Activated CD4-positive, alpha-beta memory T cell treated with anti-CD3 and anti-CD28 coated beads for 36 hours (primary cell): ENCODE measurements at places on chromosomes 4 and X. TPM values are rescaled to one million over a fixed set of nuclear protein-coding genes. Genes with fewer than 3 reads are reported as not detected.

GRCh38 chr4:129446074-129446473 lies 350.1 kb downstream of the C4orf33 start:
- no peaks in the 10 kb centered on the region for H3K36me3 ChIP-seq
- H3K27me3 ChIP-seq: no peaks in the 10 kb centered on the region
- DNase-seq: no peak

Gene EGFL6
- 0.58 TPM for total RNA-seq

Gene HMGB2
- total RNA-seq: 614 TPM

DNA sequence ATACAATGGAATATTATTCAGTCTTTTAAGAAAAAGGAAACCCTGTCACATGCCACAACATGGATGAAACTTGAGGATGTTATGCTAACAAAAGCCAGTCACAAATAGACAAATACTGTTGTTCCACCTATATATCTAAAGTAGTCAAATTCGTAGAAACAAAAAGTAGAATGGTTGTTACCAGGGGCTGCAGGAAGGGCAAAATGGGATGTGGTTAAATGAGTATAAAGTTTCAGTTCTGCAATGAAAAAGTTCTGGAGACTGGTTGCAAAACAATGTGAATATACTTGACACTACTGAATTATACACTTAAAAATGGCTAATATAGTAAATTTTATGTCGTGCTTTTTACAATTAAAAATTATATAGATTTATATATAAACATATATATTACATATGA lies 12.2 kb downstream of the SPOCK3 start:
- no peaks in the 10 kb centered on the region for H3K4me1 ChIP-seq
- DNase-seq: no peak
- no peak overlapping the region for H3K27ac ChIP-seq
- H3K27me3 ChIP-seq: no peaks in the 10 kb centered on the region

DNA sequence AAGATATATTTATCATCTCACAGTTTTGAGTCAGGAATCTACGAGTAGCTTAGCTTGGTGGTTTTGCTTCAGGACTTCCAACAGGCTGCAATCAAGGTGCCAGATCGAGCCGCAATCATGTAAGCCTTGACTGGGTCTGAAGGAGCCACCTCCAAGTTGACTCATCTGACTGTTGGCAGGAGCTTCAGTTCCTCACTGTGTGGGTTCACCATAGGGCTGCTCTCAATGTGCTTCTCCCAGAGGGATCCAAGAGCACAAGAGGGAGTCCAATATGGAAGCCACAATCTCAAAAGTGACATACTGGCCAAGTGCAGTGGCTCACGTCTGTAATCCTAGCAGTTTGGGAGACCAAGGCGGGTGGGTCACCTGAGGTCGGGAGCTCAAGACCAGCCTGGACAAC lies 26.5 kb downstream of the DCHS2 start:
- peaks cover 13% of the 10 kb centered on the region for H3K27me3 ChIP-seq
- no peaks in the 10 kb centered on the region for H3K36me3 ChIP-seq
- no peaks in the 10 kb centered on the region for H3K4me1 ChIP-seq
- H3K27ac ChIP-seq: no peak overlapping the region

- no peaks in the 10 kb centered on the region for H3K36me3 ChIP-seq
- DNase-seq: no peak
- no peak overlapping the region for H3K27ac ChIP-seq
- H3K4me3 ChIP-seq: no peak overlapping the region
- H3K4me1 ChIP-seq: no peaks in the 10 kb centered on the region
- no peaks in the 10 kb centered on the region for H3K27me3 ChIP-seq
Measured at GRCh38 chr4:70269674-70270073, 27.3 kb downstream of the CSN3 start.

Gene PRDM8
- total RNA-seq: 3.0 TPM

Gene GABRE
- total RNA-seq: not detected

DNA sequence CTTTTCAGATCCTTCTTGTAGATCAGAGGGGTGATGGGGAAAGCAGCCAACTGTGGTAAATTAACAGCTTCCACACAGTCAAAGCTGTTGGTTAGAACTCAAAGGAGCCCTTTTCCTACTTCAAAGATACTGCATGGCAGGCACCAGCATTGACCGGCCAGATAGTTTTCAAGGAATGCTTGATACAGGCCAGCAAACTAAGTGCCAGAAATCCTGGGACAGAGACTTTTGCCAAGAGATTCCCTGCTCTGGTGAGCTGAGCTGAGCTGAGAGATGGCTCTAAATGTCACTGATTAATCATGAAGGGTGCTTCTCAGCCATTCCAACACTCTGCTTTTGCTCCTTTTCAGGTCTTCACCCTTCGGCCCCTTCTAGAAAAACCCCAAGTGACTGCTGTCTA lies 131.6 kb upstream of the MED14 start:
- H3K27ac ChIP-seq: no peak overlapping the region
- no peak for DNase-seq
- peaks cover 9% of the 10 kb centered on the region for H3K4me1 ChIP-seq
- no peaks in the 10 kb centered on the region for H3K36me3 ChIP-seq
- no peak overlapping the region for H3K4me3 ChIP-seq

Gene ARMCX1
- 1.6 TPM for total RNA-seq

Gene RBMXL3
- not detected for total RNA-seq

- no peaks in the 10 kb centered on the region for H3K4me1 ChIP-seq
- DNase-seq: no peak
- H3K4me3 ChIP-seq: no peak overlapping the region
- no peaks in the 10 kb centered on the region for H3K27me3 ChIP-seq
- H3K36me3 ChIP-seq: no peaks in the 10 kb centered on the region
- no peak overlapping the region for H3K27ac ChIP-seq
Measured at GRCh38 chrX:105211066-105211575, 9.4 kb downstream of the TEX13A start.

- H3K4me1 ChIP-seq: peaks cover 48% of the 10 kb centered on the region
- DNase-seq: no peak
- H3K27ac ChIP-seq: no peak overlapping the region
- no peaks in the 10 kb centered on the region for H3K27me3 ChIP-seq
- H3K4me3 ChIP-seq: no peak overlapping the region
- H3K36me3 ChIP-seq: no peaks in the 10 kb centered on the region
Measured at GRCh38 chr4:101258883-101259282, 88.4 kb downstream of the PPP3CA start.

DNA sequence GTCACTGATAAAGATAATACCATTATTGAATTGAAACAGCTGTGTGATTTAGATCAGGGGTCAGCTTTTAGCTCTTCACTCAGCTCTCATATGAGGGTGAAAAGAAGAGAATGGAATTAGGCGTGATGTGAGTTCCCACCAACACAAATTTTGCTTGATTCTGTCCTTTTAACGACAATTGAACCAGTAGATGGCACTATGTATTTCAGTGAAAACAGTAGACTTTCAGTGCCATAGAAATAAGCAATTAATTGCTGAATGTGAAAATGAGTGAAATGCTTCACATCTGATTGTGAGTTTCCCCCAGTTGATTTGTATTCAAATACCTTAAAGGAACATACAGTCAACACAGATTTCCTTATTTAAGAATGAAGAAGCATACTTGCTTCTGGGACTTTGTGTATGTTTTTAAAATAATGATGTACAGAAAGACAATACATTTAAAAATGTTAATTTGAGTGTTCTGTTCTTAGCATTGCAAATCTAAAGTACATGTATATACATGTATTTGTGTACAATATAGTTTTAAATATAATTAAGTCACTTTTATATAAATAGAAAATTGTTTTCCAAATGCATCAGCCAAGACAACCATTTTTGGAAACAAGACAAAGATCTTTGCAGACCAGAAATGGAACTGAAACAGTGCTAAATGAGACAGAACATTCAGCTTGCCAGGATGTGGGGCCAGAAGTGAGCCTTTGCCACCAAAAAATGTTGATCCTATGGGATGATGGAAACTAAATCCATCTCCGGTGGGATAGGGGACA lies 178.8 kb downstream of the SNCA start:
- peaks cover 6% of the 10 kb centered on the region for H3K27me3 ChIP-seq
- DNase-seq: no peak
- peaks cover 4% of the 10 kb centered on the region for H3K4me1 ChIP-seq
- no peak overlapping the region for H3K27ac ChIP-seq
- H3K4me3 ChIP-seq: no peak overlapping the region
- no peaks in the 10 kb centered on the region for H3K36me3 ChIP-seq

Gene ASB5
- total RNA-seq: not detected

Gene MAB21L2
- not detected for total RNA-seq

Gene MAGEA4
- total RNA-seq: not detected

Gene MAP3K15
- 0.69 TPM for total RNA-seq

Gene NXF2
- total RNA-seq: not detected

Gene NDNF
- not detected for total RNA-seq

Gene CRMP1
- not detected for total RNA-seq

Gene ERVMER34-1
- total RNA-seq: 0.17 TPM

Gene P2RY10
- 38.8 TPM for total RNA-seq

DNA sequence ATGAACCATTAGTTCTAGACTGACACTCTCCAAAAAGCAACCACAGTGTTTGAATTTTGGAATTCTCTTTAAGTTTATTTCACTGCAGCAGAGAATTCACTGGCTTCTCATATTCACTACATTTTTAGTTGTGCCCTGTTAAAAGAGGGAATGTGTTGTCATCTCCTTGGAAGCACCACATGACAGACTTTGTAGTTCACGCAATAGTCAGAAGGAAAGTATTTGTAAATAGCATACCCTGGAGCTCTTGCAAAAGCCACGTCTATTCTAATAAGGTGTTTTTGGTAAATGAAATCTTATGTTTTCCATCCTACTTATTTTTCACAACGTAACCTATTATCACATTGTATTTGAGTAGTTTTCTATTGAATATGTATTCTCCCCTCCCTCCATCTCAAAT lies 25.8 kb downstream of the DOCK11 start:
- H3K27ac ChIP-seq: peak overlapping the region; percentile 60
- no peak for DNase-seq
- peaks cover 77% of the 10 kb centered on the region for H3K4me1 ChIP-seq
- H3K27me3 ChIP-seq: no peaks in the 10 kb centered on the region

DNA sequence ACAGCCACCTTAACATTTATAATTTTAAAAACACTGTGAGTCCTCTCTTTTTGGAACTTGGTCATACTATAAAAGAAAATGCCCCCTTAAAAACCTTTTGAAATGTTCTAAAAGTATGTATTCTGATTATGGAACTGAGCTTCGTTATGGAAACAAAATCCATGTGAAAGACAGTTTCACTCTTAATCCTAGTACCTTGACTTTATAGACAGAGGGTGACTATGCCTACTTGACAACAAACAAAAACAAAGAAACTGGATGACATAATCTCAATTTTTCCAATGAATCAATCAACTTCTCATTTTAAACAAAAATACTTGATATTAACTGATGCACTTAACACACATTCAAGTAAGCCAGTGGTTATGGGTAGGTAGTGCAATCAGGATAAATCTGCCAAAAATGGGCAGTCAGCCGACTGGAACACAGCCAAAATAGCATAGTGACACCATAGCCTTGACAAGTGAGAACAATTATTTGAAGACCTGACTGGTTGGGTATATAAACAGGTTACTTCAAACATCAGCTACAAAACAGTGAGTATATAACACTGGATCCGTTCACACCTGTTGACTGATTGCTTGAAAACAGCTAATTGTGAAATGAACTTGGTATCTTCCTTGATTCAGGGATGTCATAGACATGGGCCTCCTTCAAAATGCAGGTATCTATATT lies 265.5 kb downstream of the PPP3CA start:
- H3K4me1 ChIP-seq: no peaks in the 10 kb centered on the region
- H3K36me3 ChIP-seq: peaks cover 11% of the 10 kb centered on the region
- H3K4me3 ChIP-seq: no peak overlapping the region
- no peaks in the 10 kb centered on the region for H3K27me3 ChIP-seq

Gene SMIM10L2A
- total RNA-seq: 0.24 TPM

- no peak for DNase-seq
- no peaks in the 10 kb centered on the region for H3K36me3 ChIP-seq
- no peaks in the 10 kb centered on the region for H3K4me1 ChIP-seq
- H3K27ac ChIP-seq: no peak overlapping the region
- peaks cover 9% of the 10 kb centered on the region for H3K27me3 ChIP-seq
- H3K4me3 ChIP-seq: no peak overlapping the region
Measured at GRCh38 chr4:44760142-44760898, 34.0 kb upstream of the GNPDA2 start.

- H3K36me3 ChIP-seq: no peaks in the 10 kb centered on the region
- no peak for DNase-seq
- H3K4me1 ChIP-seq: no peaks in the 10 kb centered on the region
- H3K27me3 ChIP-seq: no peaks in the 10 kb centered on the region
- H3K4me3 ChIP-seq: no peak overlapping the region
- H3K27ac ChIP-seq: no peak overlapping the region
Measured at GRCh38 chrX:122504026-122504425, 680.1 kb upstream of the GRIA3 start.

- no peak overlapping the region for H3K4me3 ChIP-seq
- DNase-seq: no peak
- H3K36me3 ChIP-seq: no peaks in the 10 kb centered on the region
- H3K4me1 ChIP-seq: no peaks in the 10 kb centered on the region
- no peaks in the 10 kb centered on the region for H3K27me3 ChIP-seq
Measured at GRCh38 chr4:69224891-69225290, 10.3 kb upstream of the UGT2B11 start.

- H3K4me3 ChIP-seq: no peak overlapping the region
- H3K36me3 ChIP-seq: peaks cover 82% of the 10 kb centered on the region
- H3K27me3 ChIP-seq: no peaks in the 10 kb centered on the region
- peaks cover 66% of the 10 kb centered on the region for H3K4me1 ChIP-seq
Measured at GRCh38 chr4:10092481-10093270, 23.9 kb downstream of the WDR1 start.

DNA sequence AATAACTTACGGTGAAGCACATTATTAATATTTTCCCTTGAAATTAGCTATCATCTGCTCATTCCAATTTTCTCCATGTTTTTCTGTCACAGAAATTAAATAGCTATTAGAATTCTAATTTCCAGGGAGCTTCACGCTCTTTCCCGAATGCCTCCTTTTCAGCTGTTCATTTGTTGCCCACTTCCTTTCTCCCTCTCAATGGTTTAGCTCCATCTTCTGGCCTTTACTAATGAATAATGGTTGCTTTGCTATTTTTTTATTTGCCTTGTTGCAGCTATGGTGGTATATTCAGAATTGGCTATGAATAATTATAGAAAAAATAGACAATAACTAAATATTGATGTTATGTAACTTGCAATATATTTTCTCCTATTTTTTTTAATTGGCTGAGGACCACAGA lies 70.5 kb downstream of the GRIA2 start:
- H3K4me1 ChIP-seq: no peaks in the 10 kb centered on the region
- DNase-seq: no peak
- H3K27me3 ChIP-seq: no peaks in the 10 kb centered on the region
- H3K4me3 ChIP-seq: no peak overlapping the region
- H3K27ac ChIP-seq: no peak overlapping the region

DNA sequence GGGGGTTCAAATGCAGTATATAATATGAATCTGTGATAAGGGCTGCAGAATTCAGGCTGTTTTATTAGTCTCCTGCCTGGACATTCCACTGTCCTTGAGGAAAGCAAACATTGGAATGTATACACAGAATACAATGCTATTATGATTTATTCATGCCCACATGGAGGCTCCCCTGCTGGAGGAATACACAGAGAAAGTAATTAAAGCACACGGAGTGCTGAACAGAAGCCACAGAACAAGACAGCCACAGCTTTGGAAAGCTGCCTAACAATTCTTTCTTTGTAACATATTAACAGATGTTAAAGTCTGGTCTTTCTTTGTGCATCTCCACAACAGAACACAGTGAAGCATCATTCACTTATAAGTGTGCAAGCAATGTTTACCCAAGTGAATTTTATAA lies 155.8 kb downstream of the ARAP2 start:
- no peaks in the 10 kb centered on the region for H3K27me3 ChIP-seq
- DNase-seq: no peak
- H3K36me3 ChIP-seq: peaks cover 16% of the 10 kb centered on the region
- no peak overlapping the region for H3K27ac ChIP-seq
- H3K4me1 ChIP-seq: peaks cover 15% of the 10 kb centered on the region

Gene ASB12
- total RNA-seq: not detected

- peaks cover 1% of the 10 kb centered on the region for H3K27me3 ChIP-seq
- no peak for DNase-seq
- peaks cover 11% of the 10 kb centered on the region for H3K4me1 ChIP-seq
- H3K27ac ChIP-seq: no peak overlapping the region
Measured at GRCh38 chrX:103800318-103800717, 23.7 kb downstream of the PLP1 start.
